ENCODE measurements at places on chromosomes 2 and 18.
A peak's percentile ranks its signal among the peaks of the same experiment; 100 is the strongest.

DNA sequence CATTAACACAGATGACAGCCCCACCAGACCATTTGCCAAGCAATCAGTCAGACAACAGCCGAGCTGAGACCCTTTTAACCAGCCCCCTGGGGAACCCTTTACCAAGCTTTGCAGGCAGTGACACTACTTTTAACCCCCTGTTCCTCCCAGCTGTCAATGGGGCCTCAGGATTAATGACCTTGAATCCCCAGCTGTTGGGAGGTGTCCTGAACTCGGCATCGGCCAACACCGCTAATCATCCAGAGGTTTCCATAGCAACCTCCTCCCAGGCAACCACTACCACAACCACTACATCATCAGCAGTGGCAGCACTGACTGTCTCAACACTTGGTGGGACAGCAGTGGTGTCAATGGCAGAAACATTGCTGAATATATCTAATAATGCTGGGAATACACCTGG, 160.9 kb upstream of the EPC2 start:
- no peak for DNase-seq

DNA sequence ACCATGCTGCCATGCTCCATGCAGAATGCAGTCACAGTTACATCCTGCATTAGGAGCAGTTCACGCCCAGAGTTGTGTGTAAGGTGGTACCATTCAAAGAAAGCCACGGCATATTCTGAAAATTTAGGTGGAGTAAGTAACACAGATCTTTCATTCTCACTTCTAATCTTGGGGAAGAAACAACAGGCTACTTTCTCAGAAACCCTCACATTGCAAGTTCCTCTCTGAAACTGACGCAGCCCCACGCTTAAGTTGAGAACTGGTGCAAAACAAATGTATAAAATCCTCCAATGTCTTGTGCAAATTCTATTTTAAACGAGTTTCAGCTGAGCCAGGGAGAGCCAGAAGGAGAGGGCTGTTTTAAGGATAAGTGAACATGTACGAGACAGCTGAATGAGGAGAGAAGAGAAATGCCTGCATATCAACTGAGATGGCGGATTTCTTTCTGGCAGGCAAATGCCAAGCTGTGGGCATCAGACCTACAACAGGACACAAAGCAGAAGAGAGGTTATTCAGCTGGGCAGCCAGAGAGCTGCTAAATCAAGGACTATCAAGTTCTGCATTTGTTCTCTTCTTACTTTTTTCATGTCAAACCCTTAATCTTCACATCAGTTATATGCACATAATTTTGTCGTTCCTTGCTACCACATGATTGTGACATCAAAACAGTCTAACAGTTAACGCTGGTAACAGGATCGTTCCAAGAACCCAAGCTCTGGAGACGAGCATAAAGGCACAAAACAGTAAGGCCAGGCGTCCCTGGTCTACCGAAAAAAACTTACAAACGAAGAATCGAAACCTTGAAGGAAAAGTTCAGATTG, 6.4 kb downstream of the ARL4C start:
- DNase-seq, result no peak

GRCh38 chr2:127565261-127566138, 30.0 kb downstream of the MYO7B start:
- DNase-seq, result no peak

DNA sequence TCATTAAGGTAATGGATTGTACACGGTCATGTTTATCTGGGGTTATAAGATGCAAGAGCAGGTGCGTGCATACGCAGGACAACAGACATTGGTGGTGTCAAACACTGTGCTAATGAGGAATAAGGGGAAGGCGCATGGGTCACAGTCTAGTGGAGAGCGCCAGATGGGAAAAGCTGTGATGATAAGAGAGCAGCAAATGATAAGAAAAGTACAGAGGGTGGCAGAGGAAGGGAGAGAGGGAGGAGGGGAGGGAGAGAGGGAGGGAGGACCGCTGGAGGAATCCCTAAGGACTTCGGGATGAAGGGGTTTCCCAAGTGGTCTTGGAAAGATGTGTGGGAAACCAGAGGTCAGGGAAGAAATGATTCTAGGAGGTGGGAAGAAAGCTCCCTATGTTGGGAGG, 2.9 kb downstream of the TNFRSF11A start:
- DNase-seq, result peak; percentile 63

DNA sequence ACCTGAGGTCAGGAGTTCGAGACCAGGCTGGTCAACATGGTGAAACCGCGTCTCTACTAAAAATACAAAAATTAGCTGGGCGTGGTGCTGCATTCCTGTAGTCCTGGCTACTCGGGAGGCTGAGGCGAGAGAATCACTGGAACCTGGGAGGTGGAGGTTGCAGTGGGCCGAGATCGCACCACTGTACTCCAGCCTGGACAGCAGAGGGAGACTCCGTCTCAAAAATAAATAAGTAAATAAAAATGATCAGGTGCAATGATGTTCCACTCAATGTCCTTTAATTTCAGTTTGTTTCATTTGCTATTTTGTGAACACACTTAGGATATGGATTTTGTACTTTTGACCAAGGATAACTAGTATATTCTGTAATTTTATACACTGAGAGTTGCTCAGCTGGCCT, 9.3 kb downstream of the HADHA start:
- no peak for DNase-seq

GRCh38 chr2:239275847-239276831, 124.7 kb downstream of the HDAC4 start:
- DNase-seq, result no peak
